Eye (tissue), 1 donor: ENCODE measurements at places on chromosomes 1 and 21.

DNA sequence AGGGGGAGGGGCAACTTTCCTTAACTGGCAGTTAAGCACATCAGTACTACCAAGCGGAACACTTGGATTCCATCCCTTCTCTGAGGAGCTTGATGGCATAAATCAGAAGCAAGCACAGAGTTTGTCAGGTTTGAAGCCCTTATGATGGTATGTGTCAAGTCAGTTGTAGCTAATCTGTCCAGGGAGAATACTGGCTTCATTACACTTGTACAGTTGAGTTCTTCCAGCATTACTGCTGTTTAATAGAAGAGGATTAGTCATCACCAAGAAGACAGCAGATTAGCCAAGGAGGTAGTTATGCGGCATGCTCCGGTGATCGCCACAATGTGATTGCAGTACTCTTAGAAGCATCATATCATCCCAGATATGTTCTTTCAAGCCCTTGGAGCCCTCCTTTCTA, 2.1 kb upstream of the TDRD5 start:
- peak; percentile 54 for DNase-seq

GRCh38 chr1:20259646-20260045, 31.0 kb upstream of the VWA5B1 start:
- DNase-seq: no peak

DNA sequence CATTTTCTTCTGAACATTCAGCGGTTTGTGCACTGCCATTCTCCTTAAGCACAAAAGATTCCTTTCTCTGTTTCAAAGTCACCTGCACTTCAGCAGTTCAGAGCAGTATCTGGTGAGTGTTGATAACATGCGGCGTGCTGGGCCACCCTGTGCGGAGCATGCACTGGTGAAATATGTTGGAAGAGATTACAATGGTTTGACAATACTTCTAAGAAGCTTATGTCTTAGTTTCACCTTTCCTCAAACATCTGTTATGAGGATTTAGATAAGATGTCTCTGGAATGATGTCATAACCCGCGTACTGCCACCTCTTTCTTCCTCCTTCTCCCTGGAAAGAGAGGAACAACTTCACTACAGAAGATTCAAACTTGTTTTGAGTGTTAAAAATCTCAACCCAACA, 650.3 kb downstream of the AJAP1 start:
- no peak for DNase-seq

GRCh38 chr21:25967181-25967900, 203.2 kb downstream of the APP start:
- DNase-seq: no peak

DNA sequence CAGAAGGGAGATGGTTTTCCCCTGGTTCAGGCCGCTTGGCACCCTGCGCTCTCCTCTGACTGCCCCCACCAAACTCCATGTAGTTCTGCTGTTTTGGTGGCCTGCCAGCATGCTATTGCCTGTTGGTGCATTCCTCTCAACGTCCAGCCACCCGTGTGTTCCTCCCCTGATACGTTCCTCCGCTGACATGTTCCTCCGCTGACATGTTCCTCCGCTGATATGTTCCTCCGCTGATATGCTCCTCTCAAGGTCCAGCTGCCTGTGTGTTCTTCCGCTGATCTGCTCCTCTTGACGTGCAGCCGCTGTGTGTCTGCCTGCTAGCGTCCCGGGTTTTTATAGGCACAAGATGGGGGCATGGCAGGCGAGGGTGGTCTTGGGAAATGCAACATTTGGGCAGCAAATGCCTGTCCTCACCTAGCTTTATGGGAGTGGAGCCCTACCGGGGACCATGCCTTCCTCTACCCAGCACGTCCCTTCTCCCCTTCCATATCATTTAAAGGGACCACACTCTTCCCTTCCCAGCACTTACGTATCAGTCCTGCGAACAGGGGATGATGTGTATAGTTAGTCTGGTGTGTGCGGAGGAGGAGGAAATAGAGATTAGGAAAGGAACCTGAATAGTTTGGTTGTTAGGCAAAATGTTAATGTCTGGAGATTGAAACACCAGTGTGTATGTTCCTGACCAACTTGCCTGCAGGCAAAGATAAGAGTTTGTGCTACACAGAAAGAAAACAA, 40.6 kb upstream of the PLA2G5 start:
- DNase-seq: no peak

- DNase-seq: peak; percentile 69
Observed at GRCh38 chr1:47507881-47508701, 70.2 kb downstream of the FOXD2 start.

DNA sequence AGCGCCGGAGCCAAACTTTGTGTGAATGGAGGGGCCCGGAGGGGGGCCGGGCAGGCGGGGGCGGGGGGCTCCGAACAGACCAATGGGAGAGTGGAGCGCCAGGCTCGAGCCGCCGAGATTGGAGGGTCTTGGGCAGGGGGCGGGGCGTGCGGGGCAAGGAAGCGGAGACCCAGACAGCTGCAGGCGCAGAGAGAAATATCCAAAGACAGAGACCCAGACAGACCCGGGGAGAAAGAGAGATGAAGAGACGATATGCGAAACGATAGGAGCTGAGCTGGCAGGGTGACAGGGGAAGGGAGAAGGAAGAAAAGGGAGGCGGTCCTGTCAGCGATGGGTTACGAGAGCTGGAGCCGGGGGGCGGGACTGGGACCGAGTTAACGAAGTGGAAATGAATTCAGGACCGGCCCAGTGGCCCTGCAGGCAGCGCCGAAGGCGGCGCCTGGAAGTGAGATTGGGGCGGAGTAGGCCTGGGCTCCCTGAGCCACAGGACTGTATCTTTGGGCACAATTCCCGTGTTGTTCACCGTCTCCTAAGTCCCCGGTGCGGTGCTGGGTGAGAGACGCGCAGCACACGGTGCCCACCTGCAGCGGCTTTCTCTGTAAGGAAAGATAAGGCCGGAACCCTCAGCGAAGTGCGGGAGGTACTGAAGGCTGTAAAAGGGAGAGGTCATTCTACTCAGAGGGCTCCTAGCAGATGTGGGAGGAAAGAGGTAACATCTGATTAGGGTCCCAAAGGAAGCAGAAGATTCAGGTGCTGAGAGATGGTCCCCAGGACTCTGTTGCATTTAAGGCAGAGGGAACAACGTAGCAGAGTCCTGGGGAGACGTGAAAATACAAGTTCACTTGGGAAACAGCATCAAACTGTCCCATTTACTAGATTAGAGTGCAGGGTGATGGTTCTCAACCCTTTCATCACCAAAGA, 543 bp upstream of the KCNJ10 start:
- DNase-seq: peak; percentile 91

GRCh38 chr1:243452092-243452491, 196.3 kb downstream of the SDCCAG8 start:
- no peak for DNase-seq

DNA sequence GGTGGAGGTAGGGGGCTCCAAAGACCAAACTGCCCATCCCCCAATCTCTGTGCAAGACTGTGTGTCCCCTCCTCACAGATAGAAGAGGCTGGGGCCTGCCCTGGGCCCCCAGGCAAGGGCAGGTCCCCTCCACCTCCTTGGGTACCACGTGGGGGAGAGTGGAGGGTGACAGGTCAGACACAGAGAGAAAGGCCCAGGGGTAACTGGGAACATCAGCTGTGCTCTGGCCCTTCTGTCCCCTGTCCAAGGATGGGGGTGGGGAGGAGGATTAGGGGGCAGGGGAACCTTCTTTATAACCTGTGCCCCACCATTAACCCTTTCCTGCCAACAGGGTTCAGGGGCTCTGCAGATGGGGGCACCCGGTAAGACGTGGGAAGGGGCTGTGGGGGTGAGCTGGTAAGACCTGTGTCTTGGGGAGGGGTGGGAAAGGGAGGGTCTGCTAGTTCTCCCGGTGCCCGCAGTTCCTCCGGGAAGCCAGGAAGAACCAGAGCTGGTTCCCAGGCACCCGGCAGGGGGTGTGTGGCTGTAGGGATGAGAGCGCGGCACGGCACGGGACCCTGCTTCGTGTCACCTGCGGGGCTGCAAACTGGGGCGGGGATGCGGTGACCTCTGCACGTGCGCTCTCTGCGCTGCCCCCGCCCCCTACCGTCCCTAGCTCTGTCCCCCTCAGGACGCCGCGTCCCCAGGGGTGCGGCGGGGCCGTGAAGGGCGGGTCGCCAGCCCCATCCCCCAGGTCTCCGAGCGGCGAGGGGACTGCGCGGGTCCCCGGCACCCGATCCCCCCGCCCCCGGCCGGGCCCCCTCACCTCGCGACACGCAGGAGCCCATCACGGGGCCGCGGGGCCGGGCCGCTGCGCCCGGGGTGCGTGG, 601 bp downstream of the FAM131C start:
- DNase-seq: no peak

- no peak for DNase-seq
Observed at GRCh38 chr1:182993746-182994145, 29.5 kb upstream of the LAMC1 start.

DNA sequence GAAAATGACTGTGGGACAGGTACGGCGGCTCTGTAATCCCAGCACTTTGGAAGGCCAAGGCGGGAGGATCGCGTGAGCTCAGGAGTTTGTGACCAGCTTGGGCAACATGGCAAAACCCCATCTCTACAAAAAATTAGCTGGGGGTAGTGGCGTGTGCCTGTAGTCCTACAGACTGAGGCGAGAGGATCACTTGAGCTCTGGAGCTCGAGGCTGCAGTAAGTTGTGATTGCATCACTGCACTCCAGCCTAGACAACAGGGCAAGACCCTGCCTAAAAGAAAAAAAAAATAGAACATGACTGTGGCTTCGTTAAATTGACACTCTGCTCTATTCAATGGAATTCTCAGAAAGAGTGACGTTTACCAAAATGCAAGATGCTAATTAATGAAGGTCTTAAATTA, 3.9 kb upstream of the DBT start:
- no peak for DNase-seq

- no peak for DNase-seq
Observed at GRCh38 chr1:227305894-227306626, 12.2 kb downstream of the CDC42BPA start.

DNA sequence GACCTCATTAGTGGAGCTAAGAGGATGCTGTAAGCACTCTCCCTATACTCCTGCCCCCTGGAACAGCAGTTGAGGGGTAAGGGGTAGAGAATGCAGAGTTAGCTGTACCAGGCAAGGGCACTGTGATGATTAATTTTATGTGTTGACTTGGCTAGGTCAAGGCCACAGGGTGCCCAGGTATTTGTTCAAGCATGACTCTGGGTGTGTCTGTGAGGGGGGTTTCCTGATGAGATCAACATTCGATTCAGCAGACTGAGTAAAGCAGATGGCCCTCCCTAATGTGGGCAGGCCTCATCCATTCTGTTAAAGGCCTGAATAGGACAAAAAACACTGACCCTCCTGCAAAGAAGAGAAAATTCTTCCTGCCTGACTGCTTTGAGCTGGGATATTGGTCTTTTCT, 110.8 kb downstream of the KCND3 start:
- DNase-seq: no peak

GRCh38 chr1:41427916-41428737, 56.4 kb downstream of the EDN2 start:
- no peak for DNase-seq

DNA sequence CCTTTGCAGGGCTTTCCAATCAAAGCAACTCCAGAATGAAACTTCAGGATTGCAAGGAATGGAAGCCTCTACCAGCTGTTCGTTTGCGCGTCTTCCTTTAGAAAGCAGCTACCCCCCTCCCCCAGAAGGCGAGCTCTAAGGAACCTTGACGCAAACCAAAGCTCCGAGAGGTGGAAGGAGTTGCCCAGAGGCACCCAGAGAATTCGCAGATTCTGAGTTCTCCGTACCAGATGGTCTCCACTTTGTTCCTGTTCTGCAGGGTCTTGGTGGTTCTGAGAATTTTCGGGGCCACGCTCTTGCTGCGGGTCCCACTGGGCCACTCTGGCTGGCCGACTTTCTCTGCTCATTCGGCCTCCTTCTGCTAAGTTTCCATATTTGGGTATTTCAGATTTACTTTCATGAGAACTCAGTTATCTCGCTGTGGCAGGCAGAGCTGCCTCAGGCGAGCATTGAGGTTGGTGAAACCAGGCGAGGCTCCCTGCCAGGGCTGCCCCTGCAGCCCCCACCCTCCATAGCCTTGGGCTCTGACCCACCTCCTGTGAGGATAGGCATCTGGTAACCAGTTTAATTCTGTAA, 801 bp downstream of the TRAF5 start:
- DNase-seq: peak; percentile 73

- no peak for DNase-seq
Observed at GRCh38 chr1:116178837-116179236, 67.6 kb downstream of the MAB21L3 start.

DNA sequence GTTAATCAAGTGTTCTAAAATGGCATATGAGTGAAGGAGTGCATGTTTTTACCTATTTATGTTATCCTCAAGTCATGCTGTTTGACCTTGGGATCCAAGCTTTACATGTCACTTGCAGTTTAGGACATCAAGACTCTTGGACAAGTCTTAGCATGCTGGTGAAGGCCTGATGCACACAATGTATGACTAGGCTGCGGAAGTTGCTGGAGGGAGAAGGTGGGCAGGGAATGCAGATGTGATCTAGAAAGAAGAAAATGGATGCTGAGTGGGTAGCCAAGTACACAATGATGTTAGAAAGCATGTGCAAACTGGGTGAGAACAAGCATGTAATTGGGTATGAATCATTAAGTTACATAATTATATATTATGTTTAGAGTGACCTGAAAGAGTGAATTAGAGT, 301.8 kb downstream of the BRINP2 start:
- DNase-seq: no peak

- peak; percentile 63 for DNase-seq
Observed at GRCh38 chr1:26359981-26360806, 6.3 kb upstream of the CRYBG2 start.
